ENCODE measurements at places on chromosomes 5 and 9.

- no peak for DNase-seq
Observed at GRCh38 chr5:91849069-91849468, 466.0 kb upstream of the ARRDC3 start.

GRCh38 chr5:72602696-72603685 lies 95.8 kb upstream of the ZNF366 start:
- no peak for DNase-seq

GRCh38 chr5:91487420-91487819 lies 104.3 kb upstream of the ARRDC3 start:
- DNase-seq, result no peak

DNA sequence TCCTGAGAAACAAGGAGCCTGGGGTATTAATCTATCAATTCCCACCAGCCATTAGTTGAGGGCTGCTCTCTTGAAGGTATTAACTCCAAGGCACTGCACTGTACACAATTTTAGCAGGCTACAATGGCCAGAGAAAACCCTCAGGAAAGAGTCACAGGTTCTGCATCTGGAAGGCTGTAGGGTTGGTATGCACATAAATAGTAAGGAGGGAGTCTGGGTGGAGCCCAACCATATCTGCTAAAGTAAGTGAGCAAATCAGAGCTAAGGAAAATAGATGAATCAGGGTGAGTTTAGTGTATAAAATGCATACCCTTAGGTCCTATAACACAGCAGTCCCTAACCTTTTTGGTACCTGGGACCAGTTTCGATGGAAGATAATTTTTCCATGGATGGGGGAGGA lies 18.2 kb downstream of the TMEM215 start:
- no peak for DNase-seq

- DNase-seq, result no peak
Observed at GRCh38 chr9:106682420-106682819, 180.5 kb upstream of the ZNF462 start.

DNA sequence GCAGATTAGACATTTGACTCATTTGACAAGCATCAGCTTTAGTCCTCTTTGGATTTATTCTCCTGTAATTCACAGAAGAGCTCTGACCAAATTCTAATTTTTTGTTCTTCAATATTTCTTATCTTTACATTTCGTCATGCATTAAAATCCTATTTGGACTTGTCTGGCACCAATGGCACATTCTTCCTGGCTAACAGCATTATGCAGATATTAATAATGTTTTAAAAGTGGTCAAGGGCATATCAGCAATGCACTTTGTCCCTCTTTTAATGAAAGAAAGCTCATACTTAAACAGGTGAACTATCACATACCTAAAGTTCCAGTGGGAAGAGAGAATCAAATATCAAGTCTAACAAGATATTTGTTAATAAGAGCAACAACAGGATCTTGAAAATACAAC lies 270.4 kb downstream of the ARL15 start:
- no peak for DNase-seq

GRCh38 chr5:103674739-103675138 lies 112.2 kb upstream of the NUDT12 start:
- DNase-seq, result no peak

- no peak for DNase-seq
Observed at GRCh38 chr9:114852050-114852594, 46.3 kb upstream of the TNFSF15 start.

DNA sequence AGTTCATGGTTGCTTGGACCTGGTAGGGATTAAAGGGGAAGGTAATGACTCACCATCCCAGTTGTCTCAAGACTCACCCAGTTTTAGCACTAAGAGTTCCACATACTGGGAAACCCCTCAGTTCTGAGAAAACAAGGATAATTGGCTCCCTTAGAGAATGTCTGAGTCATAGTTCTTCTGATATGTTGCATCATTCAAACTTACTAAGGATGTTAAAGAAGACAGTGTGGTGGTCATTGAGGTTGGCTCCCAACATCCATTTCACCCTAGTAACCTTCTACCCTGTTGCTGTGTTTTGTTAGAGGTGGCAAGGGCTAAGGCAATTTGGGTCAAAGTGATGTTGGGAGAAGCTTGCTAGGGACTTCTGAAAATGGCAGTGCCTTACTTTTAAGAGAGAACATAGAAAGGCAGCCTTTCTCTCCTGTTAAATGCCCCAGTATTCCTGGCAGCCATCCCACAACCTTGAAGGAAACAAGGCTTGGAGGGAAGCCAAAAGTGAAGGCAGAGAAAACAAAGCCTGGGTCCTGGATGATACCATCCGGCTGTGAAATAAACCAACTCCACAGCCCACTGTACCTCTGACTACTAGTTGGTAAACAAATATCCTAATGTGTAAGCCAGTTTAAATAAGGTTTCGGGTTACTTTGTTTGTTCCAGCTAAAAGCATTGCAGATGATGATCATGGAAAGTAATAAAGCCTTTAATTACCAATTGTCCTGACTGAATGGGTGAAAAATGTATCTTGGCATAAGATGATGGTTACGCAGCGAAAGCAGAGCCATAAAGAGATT lies 80.4 kb upstream of the ADAMTSL1 start:
- no peak for DNase-seq

GRCh38 chr9:23855873-23856604 lies 30.0 kb upstream of the ELAVL2 start:
- no peak for DNase-seq

DNA sequence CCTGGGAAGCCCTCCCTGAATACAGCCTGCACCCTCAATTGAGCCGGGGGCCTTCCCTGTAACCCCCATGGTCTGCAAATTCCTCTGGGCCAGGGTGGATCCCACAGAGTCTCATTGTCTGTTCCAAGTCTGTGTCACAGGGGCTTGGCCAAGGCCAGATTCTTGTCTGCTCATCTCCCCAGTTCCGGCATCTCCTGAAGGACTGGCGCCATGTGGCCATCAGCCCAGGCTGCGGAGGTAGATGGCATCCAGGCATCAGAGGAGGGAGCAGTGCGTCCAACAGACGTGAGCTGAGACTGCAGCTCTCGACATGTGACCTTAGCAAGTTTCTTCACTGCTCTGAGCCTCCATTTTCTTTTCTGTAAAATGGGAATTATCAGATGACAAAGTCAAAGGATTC lies 37.3 kb upstream of the RPL26L1 start:
- no peak for DNase-seq

GRCh38 chr9:34545497-34545896 lies 22.7 kb upstream of the ENHO start:
- DNase-seq, result no peak

GRCh38 chr5:1016476-1016875 lies 7.9 kb downstream of the NKD2 start:
- no peak for DNase-seq

DNA sequence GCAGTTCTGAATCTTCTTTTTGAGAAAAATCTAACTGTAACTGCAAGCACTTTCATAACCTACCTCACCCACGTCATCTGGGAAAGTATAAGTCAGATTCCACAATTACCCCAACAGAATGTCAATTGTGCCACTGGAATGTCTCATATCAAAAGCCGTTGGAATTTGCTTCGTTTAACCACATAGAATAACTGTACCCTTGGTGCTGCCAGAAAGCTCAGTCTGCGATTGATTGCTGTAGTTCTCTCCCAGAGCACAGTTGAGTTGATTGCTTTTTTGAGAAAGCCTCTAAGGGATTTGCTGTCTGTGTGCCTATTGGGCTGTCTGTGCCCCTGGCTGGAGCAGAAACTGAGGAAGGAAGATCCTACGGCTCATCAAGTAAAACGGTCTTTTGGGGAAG lies 583.6 kb downstream of the TMEM38B start:
- DNase-seq, result no peak

- no peak for DNase-seq
Observed at GRCh38 chr5:78561261-78561660, 87.3 kb downstream of the LHFPL2 start.

- DNase-seq, result no peak
Observed at GRCh38 chr5:134935711-134936602, 31.0 kb downstream of the PCBD2 start.

- no peak for DNase-seq
Observed at GRCh38 chr9:79193501-79194223, 378.1 kb upstream of the TLE4 start.

DNA sequence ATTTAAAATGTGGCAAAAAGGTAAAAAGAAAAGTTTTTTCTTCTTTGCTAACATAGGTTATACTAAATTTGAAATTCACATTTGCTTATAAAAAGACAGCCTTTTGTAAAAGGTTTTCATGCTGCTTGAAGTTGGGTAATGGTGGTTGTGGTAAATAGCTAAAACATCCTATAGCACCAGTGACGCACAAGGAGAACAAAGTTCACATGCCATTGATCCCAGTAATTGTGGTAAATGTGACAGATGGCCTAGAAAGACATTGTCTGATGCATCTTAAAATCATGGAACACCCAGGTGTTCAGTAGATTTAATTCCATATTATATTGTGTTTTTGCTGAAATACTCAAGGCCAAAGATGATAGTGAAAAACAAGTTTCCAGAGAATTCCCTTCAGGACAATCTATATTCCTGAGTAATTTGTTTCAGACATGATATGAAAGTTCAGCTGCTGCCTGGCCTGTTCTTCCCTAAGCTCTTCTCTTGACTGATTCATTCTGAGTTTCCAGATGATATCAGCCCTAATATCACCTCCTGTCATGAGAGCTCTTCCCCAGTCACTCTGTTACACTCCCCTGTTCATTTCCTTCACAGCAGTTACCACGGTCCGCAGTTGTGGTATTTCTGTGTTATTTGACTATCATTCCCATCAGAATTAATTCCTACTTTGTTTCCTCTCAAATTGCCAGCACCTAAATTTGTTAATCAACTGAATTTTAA lies 4.6 kb upstream of the FBXL17 start:
- no peak for DNase-seq

DNA sequence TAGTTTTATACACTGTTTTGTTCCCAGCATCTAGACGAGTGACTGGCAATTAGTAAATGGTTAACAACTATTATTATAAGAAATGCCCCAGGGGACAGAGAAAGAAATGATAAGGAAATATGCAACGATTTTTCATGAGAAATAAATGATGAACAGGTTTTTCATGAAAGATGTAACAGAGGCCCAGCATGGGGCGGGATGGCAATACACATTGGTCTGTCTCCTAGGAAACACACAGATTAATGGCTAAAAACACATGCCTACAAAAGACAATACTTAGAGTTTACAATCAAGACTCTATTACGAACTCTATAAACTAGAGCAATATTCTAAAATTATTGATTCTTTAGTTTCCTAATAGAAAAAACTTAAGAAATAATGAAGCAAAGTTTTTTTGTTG lies 441.5 kb upstream of the CDH9 start:
- no peak for DNase-seq

GRCh38 chr5:65721050-65721719 lies 724 bp downstream of the SGTB start:
- peak; percentile 24 for DNase-seq
